ENCODE measurements at places on chromosomes 16 and 17.

DNA sequence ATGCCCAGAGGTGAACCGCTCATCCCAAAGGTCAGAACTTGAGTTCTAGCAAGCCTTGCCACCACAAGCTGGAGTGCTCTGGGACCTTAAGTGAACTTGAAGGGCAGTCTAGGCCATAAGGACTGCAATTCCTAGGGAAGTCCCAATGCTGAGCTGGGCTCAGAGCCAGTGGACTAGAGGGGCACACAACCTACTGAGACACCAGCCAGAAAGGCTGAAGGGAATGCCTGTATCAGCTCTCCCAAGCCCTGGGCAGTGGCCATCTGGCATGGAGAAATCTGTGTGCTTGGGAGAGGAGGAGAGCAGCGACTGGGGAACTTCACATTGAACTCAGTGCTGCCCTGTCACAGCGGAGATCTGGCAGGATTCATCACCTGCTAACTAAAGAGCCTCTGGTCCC is 201.3 kb downstream of the CEP112 start:
- DNase-seq: no peak

DNA sequence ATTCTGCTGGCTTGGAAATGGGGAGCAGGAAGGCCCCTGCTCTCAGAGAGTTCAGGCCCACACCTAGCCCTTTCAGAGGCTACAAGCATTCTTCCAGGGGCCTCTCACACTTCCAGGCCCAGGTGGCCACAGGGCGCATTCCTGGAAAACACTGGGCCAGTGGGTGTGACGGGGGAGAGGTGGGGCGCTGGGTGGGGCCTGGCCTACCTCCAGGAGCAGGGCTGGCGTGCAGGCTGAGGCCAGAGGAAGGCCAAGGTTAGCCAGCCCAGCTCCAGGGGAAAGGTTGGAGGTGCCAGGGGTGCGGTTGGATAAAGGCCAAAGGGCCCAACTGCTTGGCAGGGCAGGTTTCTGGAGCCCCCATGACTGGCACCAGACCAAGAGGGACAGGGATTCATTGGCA is 198.2 kb downstream of the MAF start:
- DNase-seq: peak; percentile 51

DNA sequence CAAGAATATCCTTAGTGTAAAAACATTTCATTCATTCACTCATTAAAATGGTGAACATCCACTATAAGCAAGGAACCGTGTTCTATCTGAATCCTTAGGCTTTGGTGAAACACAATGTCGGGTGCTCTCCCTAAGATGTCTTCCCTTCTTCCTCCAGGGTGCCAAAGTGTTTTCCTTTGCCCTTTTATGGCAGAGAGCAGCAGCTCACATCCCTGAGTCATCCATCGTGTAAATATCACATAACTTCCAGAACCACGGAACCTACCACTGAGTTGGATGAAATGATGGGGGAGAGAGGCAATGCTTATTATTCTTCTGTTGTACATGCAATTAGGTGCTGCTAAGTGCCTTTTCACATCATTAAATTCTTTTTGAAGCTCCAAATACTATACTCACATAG is 50.2 kb downstream of the DNAH3 start:
- DNase-seq: peak; percentile 30

DNA sequence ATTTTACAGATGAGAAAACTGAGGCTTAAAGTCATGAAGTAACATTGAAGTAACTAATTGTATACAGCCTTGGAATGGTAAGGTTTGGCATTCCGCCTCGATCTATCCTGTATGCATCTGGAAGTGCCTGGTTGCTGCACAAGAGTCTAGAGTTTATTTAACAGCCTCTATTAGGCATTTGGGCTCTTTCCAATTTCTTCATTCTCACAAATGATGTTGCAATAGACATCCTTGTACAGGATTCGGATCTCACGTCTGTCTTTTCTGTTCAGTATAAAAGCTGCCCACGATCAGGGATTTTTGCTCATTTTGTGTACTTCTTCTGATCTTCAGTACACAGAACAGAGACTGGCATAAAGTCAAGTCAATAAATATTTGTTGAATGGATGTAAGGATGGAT is 100.5 kb downstream of the AIPL1 start:
- DNase-seq: no peak

DNA sequence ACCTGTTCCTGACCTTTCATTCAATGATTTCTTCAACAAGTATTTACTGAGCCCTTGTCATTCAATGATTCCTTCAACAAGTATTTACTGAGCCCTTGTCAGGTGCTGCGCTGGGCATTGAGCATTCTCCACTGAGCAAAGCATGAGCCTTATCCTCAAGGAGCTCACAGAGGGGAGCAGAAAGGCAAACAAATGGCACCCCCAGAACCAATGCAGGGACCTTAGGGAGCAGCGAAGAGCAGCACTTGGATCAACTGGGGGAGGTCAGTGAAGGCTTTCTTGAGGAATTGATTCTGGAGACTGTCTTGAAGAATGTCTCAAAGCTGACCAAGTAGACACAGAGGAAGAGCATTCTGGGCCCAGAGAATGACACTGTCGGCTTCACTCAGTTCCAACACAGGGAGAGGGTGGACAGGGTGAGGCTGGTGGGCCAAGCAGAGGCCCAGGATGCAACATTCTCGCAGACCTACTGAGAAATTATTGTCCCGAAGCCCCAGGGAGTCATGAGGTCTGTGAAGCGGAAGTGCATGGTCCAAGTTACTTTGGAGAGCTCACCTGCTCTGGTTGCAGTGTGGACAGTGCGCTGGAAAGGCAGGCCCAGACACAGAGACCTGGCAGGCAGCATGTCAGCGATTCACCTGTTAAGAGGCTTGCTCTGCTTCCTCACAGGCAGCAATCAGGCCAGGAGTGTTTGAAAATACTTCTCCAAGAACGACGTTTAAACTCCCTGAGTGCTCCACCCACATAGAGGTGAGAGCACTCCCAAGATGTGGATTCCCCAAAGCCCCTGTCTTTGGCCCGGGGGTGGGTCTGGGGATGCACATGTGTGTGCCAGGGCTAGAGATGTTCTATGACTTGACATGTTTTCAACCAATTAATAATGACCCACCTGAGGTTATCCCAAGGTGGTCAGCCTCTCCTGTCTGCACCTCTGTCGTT is 3.2 kb upstream of the MPO start:
- DNase-seq: no peak

DNA sequence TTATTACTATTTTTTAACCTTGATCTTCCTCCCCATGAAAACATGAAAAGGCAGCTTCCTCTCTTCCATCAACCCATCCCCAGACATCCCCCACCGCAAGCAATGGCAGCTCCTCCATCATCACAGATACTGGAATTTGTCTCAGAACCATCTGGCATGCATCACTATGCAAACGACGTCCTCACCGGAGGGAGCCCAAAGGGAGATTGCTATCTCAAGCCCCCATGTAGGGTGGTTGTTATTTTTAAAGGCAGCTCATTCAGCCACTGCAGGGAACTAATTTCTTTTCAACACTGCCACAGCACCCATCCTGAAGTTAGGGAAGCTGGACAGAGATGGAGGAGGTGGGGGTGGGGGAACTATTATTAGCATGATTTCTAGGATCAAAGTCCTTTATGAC is 222.5 kb downstream of the FOXL1 start:
- no peak for DNase-seq

- no peak for DNase-seq
Measured at GRCh38 chr16:28003923-28004322, 59.6 kb downstream of the GSG1L start.

GRCh38 chr16:57145046-57146021 is 40.5 kb downstream of the PSME3IP1 start:
- DNase-seq: no peak

DNA sequence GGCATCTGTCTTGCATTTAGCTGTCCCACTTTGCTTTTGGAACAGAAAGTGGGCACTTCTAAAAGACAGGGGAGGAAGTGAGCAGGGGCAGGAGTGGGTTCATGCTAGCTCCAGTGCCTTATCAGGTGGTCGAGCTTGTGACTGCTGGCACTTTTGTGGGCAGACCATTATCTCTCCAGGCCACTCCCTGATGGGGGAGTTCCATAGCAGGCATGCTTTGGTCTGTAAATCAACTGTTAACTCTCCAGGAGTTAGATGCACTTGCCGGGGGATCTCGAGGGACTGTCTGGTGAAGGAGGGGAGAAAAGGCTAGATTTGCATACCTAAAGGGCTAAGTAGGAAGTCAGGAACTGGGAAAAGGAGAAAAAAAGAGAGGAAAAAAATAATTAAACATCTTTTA is 9.3 kb upstream of the CARD14 start:
- no peak for DNase-seq

DNA sequence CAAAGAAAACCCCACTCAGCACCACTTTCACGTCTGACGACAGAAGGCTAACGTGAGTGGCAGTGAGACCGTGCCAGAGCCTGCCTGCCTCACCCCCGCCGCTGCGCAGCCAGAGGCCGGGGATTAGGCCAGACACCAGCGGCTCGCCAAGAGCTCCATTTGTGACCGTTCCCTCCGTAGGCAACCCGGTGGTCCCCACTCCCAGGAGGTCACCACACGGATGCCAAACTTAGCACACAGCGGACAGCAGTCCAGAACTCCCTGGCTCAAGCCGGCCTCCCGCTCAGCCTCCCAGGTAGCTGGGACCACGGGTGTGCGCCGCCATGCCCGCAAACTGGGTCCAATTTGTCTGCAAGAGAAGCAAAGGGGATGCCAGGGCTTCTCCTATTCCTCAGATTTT is 104.6 kb downstream of the ANKRD11 start:
- DNase-seq: no peak

DNA sequence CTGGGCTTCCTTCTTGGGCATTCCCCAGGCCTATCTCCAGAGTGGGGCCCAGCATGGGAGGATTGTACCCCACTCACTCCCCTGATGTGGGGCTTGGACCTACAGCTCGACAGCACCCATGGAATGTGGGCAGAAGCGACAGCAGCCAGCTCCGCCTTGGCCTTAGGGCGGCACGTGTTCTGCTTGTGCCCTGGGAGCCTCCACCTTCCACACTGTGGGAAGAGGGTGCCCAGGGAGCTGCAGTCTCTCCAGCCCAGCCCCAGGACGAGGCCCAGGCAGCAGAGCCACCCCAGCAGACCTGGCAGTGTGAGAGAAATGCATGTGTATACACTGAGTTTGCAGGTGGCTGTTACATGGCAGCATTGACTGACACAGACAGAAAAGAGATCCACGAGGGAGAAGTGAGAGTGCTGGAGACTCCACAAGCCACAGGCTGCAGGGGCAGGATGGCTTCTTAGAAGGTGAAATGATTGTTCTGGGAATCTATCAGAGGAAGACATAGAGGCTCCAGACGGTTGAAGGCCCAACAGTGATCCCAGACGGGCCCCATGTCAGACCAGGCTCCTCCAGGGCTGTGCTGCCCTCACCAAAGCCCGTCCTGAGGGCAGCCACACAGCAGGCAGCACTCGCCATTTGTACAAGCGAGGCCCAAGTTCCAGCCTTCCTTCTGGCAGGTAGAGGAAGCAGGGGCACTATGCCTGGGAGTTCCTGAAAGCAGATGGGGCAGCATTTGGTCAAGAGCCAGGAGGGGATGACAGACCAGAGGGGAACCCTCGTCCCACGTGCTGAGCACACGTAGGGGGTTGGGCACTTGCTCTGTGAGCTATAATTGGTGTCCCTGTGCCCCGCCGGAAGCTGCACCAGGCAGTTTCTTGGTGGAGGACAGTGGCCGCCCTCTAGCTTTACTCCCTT is 2.8 kb upstream of the DNASE1 start:
- DNase-seq: no peak

DNA sequence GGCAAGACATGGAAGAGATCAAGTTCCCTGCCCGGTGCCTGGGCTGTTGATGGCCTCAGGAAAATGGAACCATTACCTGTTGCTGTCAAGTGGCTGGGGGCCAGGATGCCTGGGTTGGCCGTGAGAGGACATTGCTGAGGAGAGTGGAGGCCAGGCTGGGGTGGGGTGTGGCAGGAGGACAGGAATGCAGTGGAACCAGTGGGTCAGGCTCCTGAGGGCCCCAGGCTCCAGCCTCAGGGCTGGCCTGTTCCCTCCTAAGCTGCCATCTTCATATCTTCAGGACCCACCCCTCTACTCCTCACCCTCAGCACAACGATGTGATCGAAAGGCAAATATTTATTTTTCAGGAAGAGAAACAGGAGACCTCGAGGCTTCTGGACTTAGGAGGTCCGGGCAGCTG is 8.5 kb upstream of the YPEL3 start:
- DNase-seq: peak; percentile 85

- no peak for DNase-seq
Measured at GRCh38 chr17:45965812-45966211, 33.2 kb upstream of the STH start.

DNA sequence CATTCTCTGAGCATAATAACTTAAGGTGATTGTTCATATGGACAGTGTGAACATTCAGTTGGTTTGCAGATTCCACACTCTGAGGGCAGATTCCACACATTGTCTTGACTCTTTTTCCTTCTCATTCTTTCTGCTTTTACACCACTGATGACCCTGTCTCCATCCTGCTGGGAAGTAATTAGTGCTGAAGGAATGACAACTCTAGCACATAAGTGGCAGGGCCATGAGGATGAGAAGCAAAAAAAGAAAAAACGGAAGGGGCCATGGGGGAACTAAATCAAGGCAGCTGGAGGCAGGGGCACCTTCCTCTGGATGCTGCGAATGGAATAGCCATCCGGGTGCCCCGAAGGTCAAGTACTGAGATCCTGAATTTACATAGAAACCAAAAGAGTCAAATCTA is 944.0 kb downstream of the KCNJ2 start:
- no peak for DNase-seq

DNA sequence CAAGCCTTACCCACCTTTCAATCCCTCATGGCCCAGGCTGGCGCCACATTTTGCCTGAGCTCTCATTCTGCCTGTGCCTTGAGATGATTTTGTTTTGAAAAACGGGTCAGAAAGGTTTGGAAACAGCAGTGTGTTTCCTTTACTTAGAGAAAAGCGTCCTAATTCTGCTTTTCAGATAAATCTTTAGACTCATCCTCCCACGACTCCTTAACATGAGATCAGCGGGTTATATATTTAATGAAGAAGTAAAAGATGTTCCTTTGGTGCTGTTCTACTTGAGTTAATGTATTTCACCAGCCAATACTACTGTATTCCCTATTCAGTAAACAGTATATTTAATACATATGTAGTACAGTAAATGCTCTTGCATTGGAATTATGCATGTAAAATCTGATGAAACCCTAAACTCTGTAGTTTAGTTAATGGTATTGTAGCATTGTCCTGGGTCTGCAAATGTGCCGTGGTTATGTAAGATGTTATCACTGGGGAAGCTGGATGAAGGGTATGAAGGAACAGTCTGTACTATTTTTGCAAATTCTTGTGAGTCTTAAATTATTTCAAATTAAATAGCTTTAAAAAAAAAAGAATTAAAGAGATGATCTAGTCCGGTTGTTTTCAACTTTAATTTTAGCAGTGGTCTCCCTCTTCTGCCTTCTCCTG is 199.4 kb upstream of the CACNG5 start:
- DNase-seq: no peak
